ENCODE measurements at places on chromosomes 1 and 21.

GRCh38 chr1:14808768-14809167, 210.3 kb downstream of the KAZN start:
- no peak for DNase-seq

GRCh38 chr1:61591351-61591750, 133.6 kb downstream of the TM2D1 start:
- no peak for DNase-seq

- peak; percentile 58 for DNase-seq
These were observed 3.6 kb upstream of the ZBTB7B start for GRCh38 chr1:154998818-154999570.

GRCh38 chr1:182527680-182528079, 61.4 kb downstream of the RNASEL start:
- no peak for DNase-seq

- DNase-seq, result no peak
These were observed 575.7 kb upstream of the ZP4 start for GRCh38 chr1:238466459-238466858.

DNA sequence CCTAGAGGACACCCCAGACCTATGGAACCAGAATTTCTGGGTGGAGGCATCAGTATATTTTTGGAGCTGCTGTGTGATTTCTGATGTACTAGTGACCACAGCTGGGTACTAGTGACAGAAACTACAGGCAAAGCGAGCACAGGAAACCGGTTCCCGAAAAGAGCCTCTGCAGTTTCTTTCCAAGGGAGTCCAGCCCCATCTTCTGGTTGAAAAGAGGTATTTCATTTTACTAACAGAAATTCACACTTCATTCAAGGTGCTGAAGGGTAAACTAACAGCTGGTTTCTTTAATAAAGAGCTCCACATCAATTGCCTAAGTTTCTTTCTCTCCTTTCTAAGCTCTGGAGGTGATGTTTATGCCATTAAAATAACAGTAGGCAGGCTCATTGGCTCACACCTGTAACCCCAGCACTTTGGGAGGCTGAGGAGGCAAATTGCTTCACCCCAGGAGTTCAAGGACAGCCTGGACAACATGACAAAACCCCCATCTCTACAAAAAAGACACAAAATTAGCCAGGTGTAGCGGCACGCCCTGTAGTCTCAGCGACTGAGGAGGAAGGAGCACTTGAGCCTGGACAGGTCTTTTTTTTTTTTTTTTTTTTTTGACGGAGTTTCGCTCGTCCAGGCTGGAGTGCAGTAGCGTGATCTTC, 22.0 kb downstream of the THAP3 start:
- DNase-seq, result no peak

GRCh38 chr1:162710345-162710744, 78.1 kb downstream of the DDR2 start:
- DNase-seq, result no peak

GRCh38 chr1:35390600-35391494, 122.3 kb downstream of the ZMYM4 start:
- DNase-seq, result no peak

DNA sequence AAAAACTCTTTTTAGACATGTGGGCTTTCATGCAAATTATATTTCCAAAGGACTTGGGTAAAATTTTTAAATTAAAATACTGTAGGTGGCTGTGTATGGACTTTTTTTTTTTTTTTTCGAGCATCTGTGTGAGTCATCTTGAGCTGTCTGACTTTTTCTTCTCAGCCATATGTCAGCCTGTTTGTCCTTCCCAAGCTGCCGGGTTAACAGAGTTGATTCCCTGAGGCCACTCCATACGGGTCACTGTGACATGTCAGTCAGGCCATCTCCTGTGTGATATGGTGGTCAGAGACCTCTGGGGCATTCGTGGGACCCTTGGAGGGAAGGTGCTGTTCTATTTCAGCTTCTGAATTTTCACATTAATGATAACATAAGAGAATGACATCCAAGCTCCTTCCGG, 148.3 kb downstream of the KCNJ6 start:
- no peak for DNase-seq

DNA sequence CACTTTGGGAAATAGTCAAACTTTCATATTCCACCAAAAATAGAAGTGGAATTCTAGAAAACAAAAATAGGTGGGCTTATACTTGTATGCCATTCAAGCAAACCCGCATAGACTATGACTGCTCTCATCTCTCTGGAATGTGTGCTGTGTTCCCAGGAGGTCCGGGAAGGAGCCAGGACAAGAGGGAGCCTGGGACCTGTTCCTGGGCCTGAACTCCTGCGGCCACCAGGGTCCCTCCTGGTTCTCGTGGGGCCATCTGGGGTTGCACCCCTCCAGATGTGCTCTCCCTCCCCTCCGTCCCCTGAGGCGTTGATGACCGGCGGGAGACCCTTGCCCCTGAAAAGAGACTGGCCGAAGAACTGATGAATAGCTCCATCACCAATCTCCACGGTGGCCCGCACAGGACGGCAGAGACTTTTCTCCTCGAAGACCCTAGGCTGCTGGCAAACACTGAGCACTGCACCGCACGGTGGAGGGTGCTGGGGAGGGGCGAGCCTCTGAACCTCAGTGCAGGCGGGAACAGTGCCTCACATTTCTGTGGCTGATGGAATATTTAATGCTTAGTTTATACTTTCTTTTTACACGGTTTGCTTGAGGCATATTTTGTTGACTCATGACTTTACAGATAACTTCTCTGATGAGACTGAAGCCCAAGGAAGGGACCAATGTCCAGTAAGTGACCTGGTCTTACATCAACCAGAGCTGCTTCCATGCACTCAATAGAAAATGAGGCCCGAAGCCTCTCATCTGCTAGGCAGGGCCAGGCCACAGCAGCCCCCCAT, 9.6 kb upstream of the ADARB1 start:
- DNase-seq, result no peak

GRCh38 chr1:27392096-27392777, at the start of gene GPR3:
Gene GPR3 (plus strand): TSS chr1:27392622. CDS start chr1:27393799, 1,177 bp downstream.
- DNase-seq, result peak; percentile 91

DNA sequence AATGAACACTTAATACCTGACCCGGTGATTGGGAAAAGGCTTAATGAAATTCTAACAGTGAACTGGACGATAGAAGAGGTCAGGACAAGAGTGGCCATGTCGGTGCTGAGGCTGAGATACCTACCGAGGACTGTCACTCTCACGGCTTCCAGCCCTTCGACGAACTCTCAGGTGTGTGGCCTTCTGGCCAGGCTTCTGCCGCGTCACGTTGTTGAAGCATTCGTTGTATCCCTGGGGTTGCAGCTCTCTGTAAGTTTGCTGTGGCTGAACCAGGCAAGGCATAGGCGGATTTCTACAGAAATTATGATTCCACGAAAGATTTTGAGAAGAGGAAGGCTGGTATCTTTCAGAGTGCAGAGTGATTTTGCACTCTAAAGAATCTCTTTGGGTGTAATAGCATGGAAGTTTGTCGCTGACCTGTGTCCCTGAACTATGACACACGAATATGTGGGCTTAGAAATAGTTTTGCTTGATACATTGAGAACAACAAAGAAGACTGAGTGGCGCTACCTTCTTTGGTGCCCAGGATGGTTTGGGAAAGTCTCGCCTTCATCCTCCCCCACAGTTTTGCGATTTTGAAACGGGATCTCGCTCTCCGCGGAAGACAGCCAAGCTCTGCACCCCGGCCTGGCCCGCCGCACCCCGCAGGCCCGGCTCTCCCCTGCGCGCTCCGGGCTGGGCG, 403 bp upstream of the EPHX4 start:
- no peak for DNase-seq

DNA sequence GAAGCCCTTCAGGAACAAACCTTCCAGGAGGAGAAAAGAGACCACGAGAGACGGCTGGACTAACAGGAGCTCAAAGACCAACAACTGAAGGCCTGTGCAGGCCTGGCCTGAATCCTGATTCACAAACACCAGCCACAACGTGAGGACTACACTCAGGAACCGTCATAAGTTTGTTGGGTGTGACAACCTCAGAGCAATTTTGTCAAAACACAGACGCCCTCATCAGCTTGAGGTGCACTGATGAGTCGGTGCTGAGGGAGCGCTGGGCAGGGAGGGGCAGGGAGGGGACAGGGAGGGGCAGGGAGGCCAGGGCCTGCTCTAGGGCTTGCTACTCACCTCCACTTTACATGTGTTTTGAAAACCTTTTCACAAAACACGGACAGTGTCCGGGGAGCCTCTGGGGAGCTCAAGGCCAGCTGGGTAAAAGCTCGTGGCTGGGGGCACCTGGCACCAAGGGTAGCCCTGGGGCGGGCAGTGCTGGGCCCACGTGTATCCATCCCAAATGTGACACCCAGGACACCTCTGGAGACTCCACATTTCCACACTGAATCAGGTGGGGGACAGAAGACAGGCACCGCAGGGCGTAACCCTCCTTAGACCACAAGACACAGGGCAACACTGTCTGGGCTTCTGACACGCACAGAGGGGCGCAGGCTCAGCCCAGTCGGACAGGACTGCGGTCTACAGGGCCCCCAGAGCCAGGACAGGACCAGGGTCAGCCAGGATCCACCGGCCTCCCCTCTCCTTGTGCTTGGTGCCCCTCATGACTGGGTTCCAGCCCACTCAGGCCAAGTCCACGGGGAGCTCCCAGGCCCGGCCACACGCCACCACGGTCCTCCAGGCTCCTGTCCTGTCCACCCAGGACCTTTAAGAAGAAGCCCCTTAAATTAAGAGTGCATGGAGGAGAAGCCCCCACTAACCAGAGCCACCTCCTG, 16.5 kb downstream of the LSS start:
- DNase-seq, result no peak

- no peak for DNase-seq
These were observed 9.0 kb upstream of the DPH2 start for GRCh38 chr1:43960798-43961197.

GRCh38 chr1:22619252-22619651, 17.2 kb upstream of the C1QA start:
- no peak for DNase-seq

DNA sequence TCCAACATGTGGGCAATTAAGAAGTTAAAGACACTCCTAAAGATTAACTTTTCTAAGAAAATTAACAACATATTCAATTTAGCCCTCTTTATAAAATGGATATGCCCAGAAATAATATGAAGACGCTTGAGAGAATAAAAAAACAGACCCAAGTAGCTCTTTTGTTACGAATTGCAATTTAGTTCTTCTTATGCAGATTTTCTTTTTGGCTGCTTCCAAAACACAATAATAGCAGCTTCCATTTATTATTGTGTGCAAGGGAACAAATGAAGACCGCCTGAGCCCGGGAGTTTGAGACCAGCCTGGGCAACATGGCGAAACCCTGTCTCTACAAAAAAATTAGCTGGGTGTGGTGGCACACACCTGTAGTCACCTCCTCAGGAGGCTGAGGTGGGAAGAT, 50.4 kb upstream of the BCL10 start:
- DNase-seq, result no peak

- DNase-seq, result no peak
These were observed 19.7 kb downstream of the FGGY start for GRCh38 chr1:59316497-59317128.

DNA sequence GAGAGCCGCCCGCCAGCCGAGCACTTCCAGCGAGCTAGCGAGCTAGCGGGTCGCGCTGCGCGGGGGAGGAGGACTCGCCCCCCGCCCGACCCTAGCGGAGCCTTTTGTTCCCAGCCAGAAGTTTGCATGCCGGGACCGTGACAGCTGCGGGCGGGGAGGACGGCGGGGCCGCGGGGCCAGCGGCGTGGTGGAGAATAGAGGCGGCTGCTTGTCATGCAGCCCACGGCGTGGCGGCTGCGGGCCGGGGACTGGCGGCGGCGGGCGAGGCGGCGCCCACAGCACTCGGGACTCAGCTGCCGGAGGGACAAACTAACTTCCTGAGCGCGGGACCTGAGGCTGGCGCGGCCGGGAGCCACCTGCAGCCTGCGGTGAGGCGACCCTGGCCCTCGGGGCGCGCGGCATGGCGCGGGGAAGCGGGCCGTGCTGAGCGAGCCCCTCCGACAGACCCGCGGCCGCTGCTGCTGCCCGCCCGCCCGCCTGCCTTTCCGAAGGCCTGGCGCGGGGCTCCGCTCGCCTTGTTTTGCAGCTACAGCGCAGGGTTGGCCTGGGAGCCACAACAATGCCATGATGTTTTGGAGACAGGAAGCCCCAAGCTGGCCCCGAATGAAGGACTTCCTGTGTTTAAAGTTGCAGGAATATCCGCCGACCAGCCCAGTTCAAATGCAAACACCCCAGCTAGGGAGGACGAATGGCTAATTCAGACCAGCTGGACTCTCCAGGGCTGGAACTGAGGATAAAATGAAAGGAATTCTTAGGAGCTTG, 82.2 kb upstream of the BMP8A start:
- no peak for DNase-seq

GRCh38 chr1:205505791-205506190, 1.3 kb downstream of the CDK18 start:
- DNase-seq, result no peak

DNA sequence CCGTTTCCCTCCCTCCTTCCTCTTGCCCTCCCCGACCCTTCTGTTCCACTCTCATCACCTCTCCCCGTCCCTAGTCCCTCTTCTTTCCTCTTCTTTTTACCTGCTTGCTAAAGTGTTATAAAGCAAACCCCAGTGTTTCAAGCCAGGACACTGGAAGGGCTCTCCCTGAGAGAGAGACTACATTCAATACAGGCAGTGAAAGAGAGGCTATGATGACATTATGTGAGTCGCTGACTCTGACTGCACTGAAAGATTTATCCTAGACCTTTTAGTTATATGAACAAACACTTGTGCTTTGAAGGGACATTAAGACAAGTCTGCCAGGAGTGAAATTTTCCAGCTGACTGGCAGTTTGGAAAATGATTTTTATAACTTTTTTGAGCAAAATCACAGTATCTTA, 155.7 kb downstream of the S1PR1 start:
- DNase-seq, result no peak

DNA sequence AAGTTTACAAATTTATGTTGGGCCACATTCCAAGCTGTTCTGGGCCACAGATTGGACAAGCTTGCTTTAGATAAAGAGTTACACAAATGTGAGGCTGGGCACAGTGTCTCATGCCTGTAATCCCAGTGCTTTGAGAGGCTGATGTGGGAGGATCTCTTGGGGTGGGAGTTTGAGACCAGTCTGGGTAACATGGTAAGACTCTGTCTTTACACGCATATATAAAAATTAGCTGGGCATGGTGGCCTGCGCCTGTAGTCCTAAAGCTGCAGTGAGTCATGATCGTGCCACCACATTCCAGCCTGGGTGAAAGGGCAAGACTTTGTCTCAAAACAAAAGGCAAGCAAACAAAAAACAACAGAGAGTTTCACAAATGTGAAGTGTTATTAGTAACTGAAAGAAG, 5.9 kb upstream of the VCAM1 start:
- no peak for DNase-seq

- no peak for DNase-seq
These were observed 12.8 kb upstream of the TMEM200B start for GRCh38 chr1:29136391-29136915.

Data from stimulated activated CD4-positive, alpha-beta T cell treated with anti-CD3 and anti-CD28 coated beads, Interleukin-1b, Interleukin-23, amount 100 ng/mL, for 1 hour (primary cell).